Spleen (tissue), 13 donors: ENCODE measurements at places on chromosomes 12 and 14. TPM values are rescaled to one million over a fixed set of nuclear protein-coding genes. Genes with fewer than 3 reads are reported as not detected.

Gene CHGA
- not detected for total RNA-seq

Gene RARG
- total RNA-seq = 18.5 TPM

Gene PPP1CC
- total RNA-seq = 173 TPM

Gene FAM181A
- not detected for total RNA-seq

DNA sequence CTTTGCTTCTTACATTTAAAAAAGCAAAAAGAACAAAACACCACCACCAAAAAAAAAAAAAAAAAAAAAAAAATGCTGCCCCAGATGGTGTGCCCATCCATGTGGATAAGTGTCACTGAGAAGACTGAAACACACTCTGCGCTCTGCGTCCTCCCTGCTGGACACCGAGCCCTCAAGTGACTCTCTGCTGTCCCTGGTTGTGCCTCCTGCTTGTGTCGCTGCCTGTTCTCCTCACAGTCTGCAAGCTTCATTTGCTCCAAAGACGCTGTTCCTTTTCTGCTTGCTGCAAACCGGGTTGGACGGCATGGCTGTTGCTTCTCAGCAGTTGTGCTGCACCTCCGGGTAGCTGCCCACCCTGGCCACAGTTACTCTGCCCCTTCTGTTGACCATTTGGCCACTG is 276.2 kb upstream of the ATP2B1 start:
- no peak for DNase-seq

DNA sequence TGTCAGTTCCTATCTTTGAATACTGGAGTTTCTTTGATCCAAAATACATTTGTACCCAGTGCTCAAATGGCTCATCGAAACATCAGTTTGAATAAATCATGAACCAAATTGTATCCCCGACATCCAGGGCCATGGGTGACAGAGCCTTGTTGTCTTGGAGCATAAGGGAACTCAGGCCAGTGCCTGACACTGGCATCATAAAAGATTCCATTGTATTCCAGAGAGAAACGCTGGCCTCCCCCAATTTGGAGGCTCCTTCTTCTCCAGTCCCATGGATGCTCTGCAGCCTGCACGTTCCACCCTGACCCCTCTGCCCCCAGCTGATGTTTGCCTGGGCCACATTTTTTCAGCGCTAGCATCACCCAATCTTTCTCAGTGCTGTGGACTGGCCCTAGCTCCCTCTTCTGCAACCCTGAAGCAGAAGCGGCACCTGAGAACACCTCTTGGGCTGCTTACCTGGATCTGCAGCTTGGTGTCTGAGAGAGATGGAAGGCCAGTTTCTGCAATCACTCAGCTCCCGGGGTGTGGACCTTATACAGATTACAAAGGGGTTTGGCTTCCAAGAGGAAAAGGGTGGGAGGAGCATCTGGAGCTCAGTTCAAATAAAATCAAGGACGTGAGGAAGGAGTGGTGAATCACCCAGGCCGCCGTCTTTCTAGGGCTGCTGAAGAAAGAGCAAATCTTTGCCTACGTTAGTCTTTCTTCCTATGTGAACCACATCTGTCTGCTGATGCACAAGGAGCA is at the start of gene RNASE1:
Gene RNASE1 (minus strand): TSS at position 504 of the 744 bp plus-strand sequence. CDS start 776 bp downstream, outside the sequence.
- no peak for DNase-seq

GRCh38 chr12:120538281-120539156 is 4.4 kb downstream of the RNF10 start:
- peak; percentile 82 for DNase-seq

DNA sequence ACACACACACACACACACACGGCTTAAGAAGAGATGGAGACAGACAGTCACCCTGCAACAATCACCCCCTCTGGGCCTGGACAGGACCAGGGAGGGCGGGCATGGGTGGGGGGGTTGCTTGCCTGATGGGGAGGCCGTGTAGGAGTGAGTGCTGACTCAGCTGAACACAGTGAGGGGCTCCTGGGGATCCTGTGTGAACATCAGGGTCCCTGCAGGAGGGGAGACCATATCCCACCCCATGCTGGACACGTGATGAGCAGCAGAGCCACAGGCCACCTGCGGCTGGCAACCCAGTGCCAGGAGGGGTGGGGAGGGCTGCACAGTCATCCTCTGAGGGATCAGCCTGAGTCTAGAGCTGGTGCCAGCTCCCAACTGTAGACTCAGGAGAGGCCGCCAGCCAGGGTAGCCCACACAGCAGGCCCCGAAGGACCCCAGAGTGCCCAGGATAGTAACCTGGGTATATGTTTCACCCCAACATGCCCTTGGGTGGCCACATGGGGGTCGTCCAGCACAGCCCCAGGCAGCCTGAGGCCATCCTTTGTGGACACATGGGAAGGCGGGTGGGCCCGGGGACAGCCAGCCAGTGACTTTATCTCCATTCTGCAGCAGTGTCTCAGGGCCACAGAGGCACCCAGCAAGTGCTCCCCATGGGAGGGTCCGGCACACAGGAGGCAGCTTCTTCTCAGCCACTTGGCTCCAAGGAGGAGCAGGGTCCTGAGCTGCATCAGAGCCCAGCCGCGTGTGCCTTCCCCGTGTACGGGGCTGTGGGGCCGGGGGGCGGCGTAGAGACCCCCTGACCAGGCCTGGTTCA is 73.7 kb upstream of the SFSWAP start:
- DNase-seq = no peak

GRCh38 chr12:70719672-70720420 is 82.6 kb upstream of the PTPRB start:
- peak; percentile 79 for DNase-seq

GRCh38 chr14:50301914-50302313 is 10.1 kb downstream of the L2HGDH start:
- DNase-seq = no peak

DNA sequence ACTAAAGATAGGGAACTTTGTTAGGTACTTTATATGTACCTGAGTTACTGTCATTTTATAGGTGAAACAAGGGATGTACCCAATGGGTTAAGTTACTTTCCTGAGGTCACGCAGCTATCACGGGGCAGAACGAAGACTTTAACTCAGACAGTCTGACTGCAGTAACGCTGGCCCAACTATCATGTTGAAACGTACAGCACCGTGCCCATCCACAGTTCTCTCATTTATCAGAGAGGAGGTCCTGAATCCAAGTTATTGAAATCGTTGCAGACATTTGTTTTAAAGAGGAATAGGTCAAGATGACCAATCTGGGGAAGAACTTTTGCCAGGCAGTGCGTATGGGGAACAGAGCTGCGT is 587 bp upstream of the C12orf75 start:
- no peak for DNase-seq

GRCh38 chr12:100372853-100373640 is 16.2 kb downstream of the SLC17A8 start:
- no peak for DNase-seq

- no peak for DNase-seq
Observed at GRCh38 chr12:68297929-68298328, 34.2 kb downstream of the MDM1 start.

- DNase-seq = no peak
Observed at GRCh38 chr14:99075061-99075460, 196.9 kb downstream of the BCL11B start.
